Stimulated activated CD8-positive, alpha-beta memory T cell treated with anti-CD3 and anti-CD28 coated beads, Interleukin-12 subunit alpha, Interleukin-12 subunit beta, amount 100 ng/mL, for 1 hour (primary cell): ENCODE measurements at places on chromosomes 6 and 20.

GRCh38 chr6:1247056-1247455, 64.8 kb upstream of the FOXQ1 start:
- DNase-seq, result no peak

DNA sequence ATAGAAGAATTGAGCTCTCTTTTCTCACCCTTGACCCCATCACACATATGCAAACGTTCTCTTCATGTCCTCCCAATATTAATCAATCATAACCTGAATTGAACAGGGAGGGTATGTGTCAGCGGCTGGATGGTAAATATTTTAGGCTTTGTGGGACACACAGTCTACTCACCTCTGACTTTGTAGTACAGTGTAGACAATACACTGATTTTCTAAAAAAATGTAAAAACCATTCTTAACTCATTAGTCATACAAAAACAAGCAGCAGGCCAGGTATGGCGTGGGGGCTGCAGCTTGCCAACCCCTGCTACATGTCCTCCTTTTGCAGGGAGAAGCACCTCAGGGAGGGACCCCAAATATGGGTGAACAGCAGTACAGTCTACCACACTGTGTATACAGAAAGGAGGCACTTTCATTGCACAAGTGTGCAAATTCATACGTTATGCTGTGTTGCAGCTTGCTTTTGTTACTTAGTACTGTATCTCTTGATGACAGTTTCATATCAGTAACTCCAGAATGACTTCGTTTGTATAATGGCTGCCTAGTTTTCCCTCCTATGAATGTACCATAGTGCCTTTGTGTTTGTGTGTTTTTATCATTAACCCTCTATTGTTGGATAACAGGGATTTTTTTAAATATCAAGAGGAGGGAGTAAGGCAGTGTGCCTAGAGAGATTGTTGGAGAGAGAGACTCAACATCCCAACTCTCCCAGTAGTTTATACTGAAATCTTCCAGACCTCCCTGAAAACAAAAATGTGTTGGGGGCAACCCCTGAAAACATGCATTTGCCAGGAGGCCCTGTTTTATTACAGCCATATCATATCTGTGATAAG, 214.3 kb downstream of the ZMYND8 start:
- DNase-seq, result no peak

DNA sequence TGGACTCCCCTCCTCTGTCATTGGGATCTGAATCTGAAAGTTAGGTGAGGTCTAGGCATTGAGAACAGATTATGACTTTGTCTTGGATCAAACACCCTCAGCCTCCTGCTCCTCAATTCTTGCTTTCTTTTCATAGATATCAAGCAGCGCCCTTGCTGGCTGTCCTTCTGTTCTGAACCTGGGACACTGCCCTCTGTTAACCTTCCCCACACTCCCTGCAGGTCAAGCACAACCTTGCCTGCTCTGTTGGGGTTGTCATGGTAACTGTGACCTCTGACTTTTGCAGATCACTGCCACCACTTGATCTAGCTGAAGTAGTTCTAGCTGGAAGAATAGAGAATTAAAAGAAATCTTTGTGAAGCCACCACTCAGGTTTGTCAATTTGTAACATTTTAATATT, 16.4 kb upstream of the MICA start:
- DNase-seq, result no peak

DNA sequence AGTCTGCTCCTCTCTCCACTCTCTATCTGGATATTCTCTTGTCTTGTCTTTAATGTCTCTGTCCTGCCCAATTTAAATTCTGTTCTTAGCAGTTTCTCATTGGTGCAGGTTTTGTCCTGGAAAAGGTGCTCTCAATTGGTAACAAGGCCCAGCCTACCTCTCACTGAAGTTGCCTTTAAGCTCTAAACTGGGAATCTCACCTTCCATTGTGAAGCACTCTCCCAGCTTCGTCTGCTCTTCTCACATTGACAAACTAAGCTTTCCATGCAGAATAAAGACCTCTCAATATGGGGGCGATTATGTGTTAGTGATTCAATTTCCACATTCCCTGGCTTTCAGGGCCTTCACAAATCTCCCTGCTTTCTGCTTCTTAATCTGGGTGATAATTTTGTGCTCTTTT, 1712.2 kb downstream of the GRIK2 start:
- DNase-seq, result no peak

DNA sequence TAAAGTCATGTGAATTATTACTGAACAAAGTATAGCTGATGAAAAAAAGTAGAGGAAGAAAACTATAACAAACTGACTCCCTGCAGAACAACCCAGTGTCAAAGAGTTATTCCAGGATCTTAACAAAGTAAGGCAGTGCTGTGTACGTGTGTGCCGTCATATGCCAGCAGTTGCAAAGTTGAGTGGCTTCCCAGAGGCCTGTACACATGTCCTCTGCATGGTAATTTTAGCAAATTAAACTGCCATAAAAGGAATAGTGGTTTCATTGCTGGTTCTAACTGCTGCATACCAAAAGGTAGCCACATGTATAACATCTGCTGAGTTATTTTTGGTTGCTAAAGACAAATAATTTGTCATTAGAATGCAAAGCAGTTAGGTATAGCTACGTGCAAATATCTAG, 44.8 kb downstream of the RIPOR2 start:
- no peak for DNase-seq

GRCh38 chr6:165245287-165245686, 64.1 kb downstream of the C6orf118 start:
- no peak for DNase-seq

- no peak for DNase-seq
Observed at GRCh38 chr6:110628330-110628729, 151.9 kb upstream of the SLC22A16 start.

GRCh38 chr6:15360300-15360699, 114.4 kb downstream of the JARID2 start:
- no peak for DNase-seq

DNA sequence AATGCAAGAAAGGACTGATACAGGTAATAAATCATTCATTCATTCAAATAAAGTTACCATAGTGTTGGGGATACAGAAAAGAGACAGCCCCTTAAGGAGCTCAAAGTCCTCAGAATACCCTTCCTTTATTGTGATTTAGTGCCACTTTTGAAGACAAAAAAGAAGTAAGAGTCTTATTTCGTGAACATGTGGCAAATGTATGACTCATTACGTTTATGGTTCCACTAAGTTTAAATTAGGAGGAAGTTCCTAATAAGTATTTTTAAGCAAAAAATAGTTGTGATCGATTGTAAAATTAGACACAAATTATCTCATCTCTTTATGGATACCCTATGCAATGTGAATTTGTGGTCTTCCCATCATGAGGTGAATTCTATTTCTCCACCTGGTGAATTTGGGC, 38.5 kb upstream of the GCLC start:
- DNase-seq, result no peak

GRCh38 chr20:59176812-59177211, 13.2 kb downstream of the ZNF831 start:
- no peak for DNase-seq
